ENCODE measurements at places on chromosomes 5 and 9. TPM values are rescaled to one million over a fixed set of nuclear protein-coding genes. Genes with fewer than 3 reads are reported as not detected.

GRCh38 chr5:103428411-103428871 is 134.1 kb downstream of the NUDT12 start:
- H3K27ac ChIP-seq, result no peak overlapping the region
- DNase-seq, result no peak
- no peaks in the 10 kb centered on the region for H3K4me1 ChIP-seq
- no peak overlapping the region for H3K4me3 ChIP-seq
- peaks cover 5% of the 10 kb centered on the region for H3K27me3 ChIP-seq

DNA sequence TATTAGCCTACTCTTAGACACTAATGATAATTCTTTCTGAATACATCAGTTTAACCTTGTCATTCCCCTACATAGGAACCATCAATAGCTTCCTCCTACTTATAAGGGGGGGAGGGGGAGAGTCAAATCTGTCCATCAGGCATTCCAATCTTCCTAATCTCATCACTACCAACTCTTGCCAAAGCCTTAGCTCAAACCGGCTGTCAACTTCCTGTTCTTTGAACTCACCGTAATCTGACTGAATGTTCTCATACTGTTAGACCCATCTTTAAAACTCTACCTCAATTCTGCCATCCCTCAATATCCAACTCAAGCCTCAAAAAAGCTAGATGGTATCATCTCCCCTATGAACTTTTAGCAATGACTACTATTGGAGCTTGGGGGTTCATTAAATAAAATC is 41.9 kb upstream of the RNF38 start:
- no peak overlapping the region for H3K27ac ChIP-seq
- H3K4me3 ChIP-seq, result no peak overlapping the region
- no peaks in the 10 kb centered on the region for H3K27me3 ChIP-seq
- H3K4me1 ChIP-seq, result peaks cover 29% of the 10 kb centered on the region
- no peaks in the 10 kb centered on the region for H3K36me3 ChIP-seq
- DNase-seq, result no peak

The FBXO10 gene
- 4.3 TPM for total RNA-seq

DNA sequence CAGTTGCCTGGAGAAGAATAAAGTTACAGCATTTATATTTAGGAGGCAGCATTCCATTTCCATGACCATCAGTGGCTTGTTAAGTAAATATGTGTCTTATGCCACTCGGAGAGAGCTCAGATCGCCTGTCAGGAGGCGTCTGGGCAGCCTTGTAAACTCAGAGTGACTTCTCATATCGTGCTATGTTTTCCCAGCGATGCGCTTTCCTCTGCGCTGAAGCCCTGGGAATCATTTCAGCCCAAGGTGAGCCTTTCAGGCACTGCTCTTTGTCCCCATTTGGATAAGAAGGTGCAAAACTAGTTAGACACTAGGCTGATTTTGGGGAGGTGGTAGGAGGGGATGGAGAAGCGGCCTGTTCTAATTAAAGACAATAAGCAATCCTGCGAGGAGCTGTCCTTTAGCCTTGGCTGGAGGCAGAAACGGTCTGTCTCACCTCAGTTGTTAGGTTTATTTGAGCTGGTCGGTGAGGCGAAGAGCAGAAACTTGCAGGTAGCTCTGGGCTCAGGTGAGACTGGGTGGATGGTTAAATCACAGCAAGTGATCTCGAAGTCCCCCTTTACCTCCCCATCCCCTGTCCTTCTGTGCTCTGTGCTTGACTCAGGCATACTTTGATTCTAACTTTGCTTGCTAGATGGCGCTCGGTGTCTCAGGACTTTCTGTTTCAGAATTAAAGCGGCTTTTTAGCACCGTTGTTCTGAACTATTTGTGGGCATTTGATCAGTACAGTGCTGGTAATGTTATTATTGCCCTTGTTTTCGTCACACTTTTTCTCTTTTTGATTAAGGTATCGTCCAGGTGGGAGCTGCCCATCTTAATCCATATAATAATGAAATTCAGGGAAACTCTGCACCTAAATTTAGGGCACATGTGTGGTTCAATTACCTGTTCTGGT is 24.6 kb downstream of the NR2F1 start:
- H3K27me3 ChIP-seq, result peaks cover 79% of the 10 kb centered on the region
- peaks cover 8% of the 10 kb centered on the region for H3K36me3 ChIP-seq
- H3K4me3 ChIP-seq, result peak overlapping the region; percentile 49
- peaks cover 30% of the 10 kb centered on the region for H3K4me1 ChIP-seq
- DNase-seq, result no peak

DNA sequence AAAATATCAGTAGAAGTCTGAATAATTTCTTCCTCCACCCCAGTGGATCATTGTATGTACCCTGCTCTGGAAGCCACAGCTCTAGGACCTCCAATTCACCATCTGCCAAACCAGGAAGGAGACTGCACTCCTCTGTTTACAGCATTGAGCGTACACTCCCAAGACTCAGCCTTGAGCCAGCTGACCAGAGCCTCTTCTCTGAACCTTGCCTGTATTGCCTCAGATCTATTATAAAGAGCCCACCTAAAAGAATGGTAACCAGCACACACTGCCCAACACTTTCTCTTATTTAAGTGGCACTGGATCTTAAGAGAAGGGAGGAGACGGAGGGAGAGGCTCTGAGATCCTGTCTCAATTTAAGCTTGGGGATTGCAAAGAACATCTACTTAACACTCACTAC is 217.8 kb upstream of the RASEF start:
- peaks cover 8% of the 10 kb centered on the region for H3K4me1 ChIP-seq
- H3K36me3 ChIP-seq, result no peaks in the 10 kb centered on the region
- H3K27me3 ChIP-seq, result peaks cover 11% of the 10 kb centered on the region
- DNase-seq, result no peak
- H3K27ac ChIP-seq, result no peak overlapping the region
- H3K4me3 ChIP-seq, result no peak overlapping the region

The PCDHA12 gene
- total RNA-seq, result not detected

DNA sequence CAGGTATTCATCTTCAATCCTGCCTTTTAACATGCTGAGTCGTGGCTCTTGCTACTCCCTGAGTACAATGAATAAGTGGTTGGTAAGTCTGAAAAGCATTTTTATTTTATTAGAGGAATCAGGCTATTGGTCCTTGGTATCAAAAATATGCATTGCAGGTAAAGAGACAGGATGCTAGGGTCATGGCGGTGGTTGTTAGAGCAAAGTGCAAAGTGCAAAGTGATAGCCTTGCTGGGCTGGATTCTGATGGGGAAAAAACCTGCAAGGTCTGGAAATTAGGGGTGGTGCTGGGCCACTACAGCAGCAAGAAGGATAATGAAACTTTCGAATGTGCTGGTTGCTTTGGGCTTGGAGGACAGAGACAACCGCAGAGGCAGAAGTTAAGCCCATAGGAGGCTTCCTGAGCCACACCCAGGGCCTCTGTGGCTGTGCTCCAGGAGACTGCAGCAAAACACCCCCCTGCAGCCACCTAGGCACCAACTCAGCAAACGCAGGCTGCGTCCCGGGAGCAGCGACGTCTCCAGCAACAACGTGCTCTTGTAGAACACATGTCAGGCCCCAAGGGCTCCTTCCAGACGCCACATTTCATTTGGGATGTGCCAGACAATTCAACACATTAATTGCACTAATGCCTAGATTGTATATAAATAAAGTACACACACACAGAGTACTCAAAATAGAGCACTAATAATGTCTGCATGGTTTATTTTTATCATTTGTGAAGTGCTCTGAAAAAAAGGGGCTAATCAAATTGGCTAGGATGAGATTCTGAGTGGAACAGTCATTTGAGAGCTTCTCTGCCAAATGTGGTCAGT is 149.8 kb upstream of the RAPGEF1 start:
- no peaks in the 10 kb centered on the region for H3K4me1 ChIP-seq
- no peak overlapping the region for H3K27ac ChIP-seq
- H3K27me3 ChIP-seq, result no peaks in the 10 kb centered on the region
- no peak overlapping the region for H3K4me3 ChIP-seq
- peaks cover 15% of the 10 kb centered on the region for H3K36me3 ChIP-seq
- DNase-seq, result no peak

DNA sequence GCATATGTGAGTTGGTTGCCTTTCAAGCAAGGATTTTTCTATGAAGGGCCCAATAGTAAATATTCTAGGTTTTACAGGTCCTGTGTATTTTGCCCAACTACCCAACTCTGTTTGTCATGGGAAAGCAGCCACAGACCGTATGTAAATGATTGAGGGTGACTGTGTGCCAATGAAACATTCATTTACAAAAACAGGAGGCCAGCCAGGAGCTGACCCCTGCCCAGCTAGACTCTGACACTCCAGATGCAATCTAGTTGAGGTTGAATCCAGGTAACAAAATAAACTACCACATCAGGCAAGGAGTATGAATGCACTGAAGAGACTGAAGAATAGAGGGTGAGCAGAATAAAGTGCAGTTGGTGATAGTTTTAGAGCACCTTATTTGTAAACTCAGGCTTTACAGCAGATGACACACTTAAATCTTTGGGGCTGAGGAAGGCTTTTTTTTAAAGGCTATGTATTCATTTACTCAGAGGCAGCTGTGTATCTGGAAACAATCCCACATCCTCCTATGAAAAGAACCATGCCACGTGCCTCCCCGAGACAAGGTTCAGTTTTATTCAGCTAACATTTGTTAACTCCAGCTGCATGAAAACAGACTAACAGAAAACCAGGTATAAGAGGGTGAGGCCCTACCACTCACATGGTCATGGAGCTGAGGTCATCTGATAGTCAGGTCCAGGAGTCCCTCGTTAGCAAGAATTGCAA is 60.7 kb downstream of the SLC1A1 start:
- H3K27me3 ChIP-seq, result peaks cover 10% of the 10 kb centered on the region
- no peaks in the 10 kb centered on the region for H3K36me3 ChIP-seq
- H3K4me1 ChIP-seq, result no peaks in the 10 kb centered on the region
- no peak for DNase-seq
- H3K4me3 ChIP-seq, result no peak overlapping the region

The ADAMTS13 gene
- total RNA-seq, result 0.67 TPM
